CD8-positive, alpha-beta memory T cell (primary cell): ENCODE measurements at places on chromosomes 12 and 14. TPM values are rescaled to one million over a fixed set of nuclear protein-coding genes. Genes with fewer than 3 reads are reported as not detected.

RAD51AP1 gene
- 28.4 TPM for total RNA-seq

KRT75 gene
- not detected for total RNA-seq

- H3K36me3 ChIP-seq, result no peaks in the 10 kb centered on the region
- H3K27me3 ChIP-seq, result no peaks in the 10 kb centered on the region
- no peak overlapping the region for H3K27ac ChIP-seq
- DNase-seq, result no peak
- H3K4me1 ChIP-seq, result peaks cover 63% of the 10 kb centered on the region
Measured at GRCh38 chr14:35299708-35300107, 7.5 kb downstream of the PSMA6 start.

- H3K4me3 ChIP-seq, result no peak overlapping the region
- H3K27ac ChIP-seq, result no peak overlapping the region
- no peak for DNase-seq
- H3K27me3 ChIP-seq, result no peaks in the 10 kb centered on the region
- no peaks in the 10 kb centered on the region for H3K36me3 ChIP-seq
Measured at GRCh38 chr14:58866391-58866790, 228.6 kb downstream of the DACT1 start.

DNA sequence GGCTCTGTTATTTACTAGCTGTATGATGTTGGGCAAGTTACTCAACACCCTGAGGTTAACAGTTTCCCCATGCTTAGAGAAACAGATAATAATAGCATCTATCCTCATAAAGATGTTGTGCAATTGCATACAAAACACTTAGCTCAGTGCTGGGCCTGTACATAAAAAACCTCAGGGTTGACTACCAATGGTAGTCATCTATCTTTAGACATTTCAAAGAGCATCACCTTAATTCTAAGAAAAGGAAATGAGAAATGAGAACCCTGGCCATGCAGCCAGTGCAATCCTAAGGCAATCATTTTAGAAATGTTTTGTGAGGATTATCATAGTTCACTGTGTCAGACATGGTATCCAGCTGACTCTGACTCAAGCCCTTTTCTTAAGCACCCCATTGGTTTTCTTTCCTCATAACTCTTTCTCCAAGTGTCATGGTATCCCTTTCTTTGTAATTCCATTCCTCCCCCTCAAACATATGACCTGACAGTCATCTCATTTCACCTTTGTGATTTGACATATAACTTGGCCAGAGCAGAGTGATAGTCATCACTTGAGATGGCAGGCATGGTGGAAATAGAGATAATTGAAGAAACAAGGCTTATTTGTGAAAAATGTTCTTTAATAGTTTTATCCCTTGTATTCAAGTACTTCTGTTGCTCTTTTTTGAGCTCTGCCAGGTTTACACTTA, 29.5 kb upstream of the OSBPL8 start:
- no peaks in the 10 kb centered on the region for H3K27me3 ChIP-seq
- no peak for DNase-seq
- H3K4me1 ChIP-seq, result no peaks in the 10 kb centered on the region
- H3K36me3 ChIP-seq, result no peaks in the 10 kb centered on the region
- H3K27ac ChIP-seq, result no peak overlapping the region

- peak overlapping the region; percentile 91 for H3K4me3 ChIP-seq
- H3K27ac ChIP-seq, result peak overlapping the region; percentile 98
- DNase-seq, result no peak
- peaks cover 16% of the 10 kb centered on the region for H3K4me1 ChIP-seq
- H3K36me3 ChIP-seq, result peaks cover 6% of the 10 kb centered on the region
Measured at GRCh38 chr12:4539167-4539870, 629 bp downstream of the RAD51AP1 start.

- DNase-seq, result no peak
- H3K36me3 ChIP-seq, result no peaks in the 10 kb centered on the region
- no peak overlapping the region for H3K27ac ChIP-seq
Measured at GRCh38 chr12:123763093-123763492, 992 bp downstream of the DNAH10 start.

DNA sequence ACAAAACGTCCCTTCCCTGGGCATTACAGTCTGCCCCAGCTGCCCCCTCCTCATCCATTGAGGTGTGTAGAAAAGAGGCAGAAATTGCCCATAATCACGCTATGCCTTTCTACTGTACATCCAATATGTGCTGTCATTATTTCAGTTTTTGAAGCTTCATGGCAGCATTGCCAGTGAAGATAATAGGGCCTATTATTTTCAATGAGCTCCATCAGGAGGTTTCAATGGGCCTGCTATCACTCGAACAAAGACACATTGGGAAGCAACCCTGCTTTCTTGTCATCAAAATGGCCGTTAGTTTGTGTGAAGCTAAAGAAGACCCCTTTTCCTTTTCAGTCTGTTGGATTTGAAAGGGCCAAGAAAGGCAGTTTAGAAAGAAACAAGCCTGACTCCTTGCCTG, 653.8 kb downstream of the NOVA1 start:
- DNase-seq, result no peak
- no peaks in the 10 kb centered on the region for H3K4me1 ChIP-seq
- H3K36me3 ChIP-seq, result no peaks in the 10 kb centered on the region
- no peaks in the 10 kb centered on the region for H3K27me3 ChIP-seq
- H3K4me3 ChIP-seq, result no peak overlapping the region
- no peak overlapping the region for H3K27ac ChIP-seq

DNA sequence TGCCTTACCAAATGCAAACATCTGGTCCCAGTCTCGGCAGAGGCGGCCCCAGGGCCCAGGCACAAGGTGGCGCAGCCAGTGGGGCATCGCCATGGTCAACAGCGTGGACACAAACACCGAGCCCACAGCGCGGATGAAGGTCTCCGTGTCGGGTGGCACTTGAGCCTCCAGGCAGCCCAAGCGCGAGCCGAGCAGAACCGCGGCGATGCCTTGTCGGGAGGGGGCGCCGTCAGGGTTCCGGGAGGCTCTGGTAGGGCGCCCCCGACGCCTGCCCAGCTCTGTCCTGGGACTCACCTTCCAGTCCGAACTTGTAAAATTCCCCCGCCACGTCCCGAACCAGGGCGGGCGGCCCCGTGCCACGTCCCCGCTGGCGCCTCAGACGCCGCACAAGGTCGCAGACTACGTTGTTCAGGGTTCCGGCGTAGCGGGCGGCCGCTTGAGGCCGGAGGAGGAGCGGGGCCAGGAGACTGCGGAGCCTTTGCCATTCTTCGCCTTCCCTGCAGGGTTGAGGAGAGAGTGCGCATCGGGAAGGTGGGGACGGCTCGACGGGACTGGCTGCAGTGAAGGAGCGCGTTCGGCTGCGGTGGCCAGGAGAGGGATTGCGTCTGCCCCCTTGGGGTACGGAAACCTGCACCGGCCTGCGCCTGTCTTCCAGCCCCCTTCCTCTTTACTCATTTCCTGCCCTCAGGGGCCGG, 1.7 kb downstream of the CYP27B1 start:
- H3K27ac ChIP-seq, result no peak overlapping the region
- H3K27me3 ChIP-seq, result peaks cover 18% of the 10 kb centered on the region
- peaks cover 4% of the 10 kb centered on the region for H3K36me3 ChIP-seq
- DNase-seq, result peak; percentile 50

GRCh38 chr14:39050389-39050788, 52.6 kb downstream of the SEC23A start:
- DNase-seq, result no peak
- no peak overlapping the region for H3K27ac ChIP-seq
- no peaks in the 10 kb centered on the region for H3K4me1 ChIP-seq
- peaks cover 40% of the 10 kb centered on the region for H3K36me3 ChIP-seq
- no peak overlapping the region for H3K4me3 ChIP-seq

DNA sequence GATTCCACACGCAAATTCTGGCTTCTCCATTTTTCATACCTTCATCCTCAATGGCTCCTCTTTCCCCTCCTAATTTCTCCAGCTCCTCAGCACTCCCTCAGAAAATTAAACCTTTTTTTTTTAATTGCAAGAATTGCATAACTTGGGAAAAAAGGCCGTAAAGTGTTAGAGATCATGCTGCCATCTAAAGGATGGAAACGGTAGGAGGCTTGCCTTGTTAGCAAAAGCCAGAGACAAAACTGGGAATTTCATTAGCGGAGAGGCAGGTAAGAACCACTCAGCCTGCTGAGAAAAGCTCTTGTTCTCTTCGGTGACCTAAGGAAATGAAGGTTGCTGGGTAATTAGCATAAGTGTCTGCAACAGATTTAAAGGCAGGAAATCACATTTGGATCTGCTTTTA, 204.3 kb downstream of the AEBP2 start:
- no peaks in the 10 kb centered on the region for H3K27me3 ChIP-seq
- H3K27ac ChIP-seq, result no peak overlapping the region

DNA sequence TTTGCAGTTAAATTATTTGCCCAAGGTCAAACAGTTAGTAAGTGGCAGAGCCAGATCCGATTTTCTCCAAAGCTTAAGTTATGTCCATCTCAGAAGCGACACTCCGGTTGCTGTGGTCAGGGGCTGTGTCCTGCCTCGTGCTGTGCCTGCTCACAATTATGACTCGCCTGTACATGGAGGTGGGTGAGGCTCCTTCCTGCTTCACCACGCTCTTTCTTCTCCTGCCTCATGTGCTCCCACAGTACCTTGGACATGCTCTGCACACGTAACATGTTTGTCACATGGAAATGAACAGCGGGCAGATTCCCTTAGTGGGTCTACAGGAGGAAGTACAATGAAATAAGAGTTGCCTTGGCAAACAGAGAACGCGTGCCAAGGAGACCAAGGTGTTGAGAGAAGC, 62.2 kb upstream of the CCND2 start:
- no peak for DNase-seq
- H3K27me3 ChIP-seq, result no peaks in the 10 kb centered on the region
- no peaks in the 10 kb centered on the region for H3K36me3 ChIP-seq
- H3K4me1 ChIP-seq, result peaks cover 17% of the 10 kb centered on the region
- H3K27ac ChIP-seq, result no peak overlapping the region
